Thoracic aorta (tissue), 2 donors: ENCODE measurements at places on chromosomes 16 and 17.
A peak's percentile ranks its signal among the peaks of the same experiment; 100 is the strongest.

DNA sequence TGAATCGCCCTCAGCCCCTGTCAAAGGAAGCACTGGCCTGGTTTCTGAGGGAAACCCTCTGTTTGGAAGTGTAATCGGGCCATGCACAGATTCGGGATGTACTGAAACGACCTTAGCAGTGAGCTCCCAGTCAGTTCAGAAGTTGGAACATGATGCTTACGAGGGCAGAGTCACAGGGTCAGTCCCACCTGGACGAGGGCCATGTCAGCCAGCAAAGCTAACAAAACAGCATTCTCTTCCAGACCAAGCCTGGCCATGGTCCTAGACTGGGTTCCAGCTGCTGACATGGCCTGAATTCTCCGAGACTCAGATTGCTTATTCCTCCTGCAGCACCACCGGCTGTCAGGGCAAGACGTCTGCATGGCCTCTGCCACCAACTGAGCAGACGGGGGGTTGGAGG, 192.2 kb upstream of the WSCD1 start:
- DNase-seq = peak; percentile 16

DNA sequence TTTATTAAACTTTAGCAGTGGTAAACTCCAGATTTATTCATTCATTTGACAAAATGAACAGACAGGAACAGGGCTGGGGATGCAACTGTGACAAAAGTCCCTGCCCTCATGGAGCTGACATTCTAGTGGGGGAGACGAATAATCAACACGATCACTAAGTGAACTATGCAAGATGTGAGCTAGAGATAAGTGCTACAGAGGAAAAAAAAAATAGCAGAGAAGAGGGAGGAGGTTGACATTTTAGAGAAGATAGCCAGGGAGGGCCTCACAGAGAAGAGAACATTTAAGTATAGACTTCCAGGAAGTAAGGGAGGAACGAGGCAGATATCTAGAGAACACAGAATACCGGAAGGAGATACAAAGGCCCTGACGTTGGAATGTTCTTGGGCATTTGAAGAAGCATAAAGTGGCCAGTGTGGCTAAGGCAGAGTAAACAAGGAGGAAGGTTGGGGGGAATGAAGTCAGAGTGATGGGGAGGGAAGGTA, 17.9 kb upstream of the AP1G1 start:
- no peak for DNase-seq

- no peak for DNase-seq
Observed at GRCh38 chr16:1984347-1985225, 593 bp downstream of the GFER start.

DNA sequence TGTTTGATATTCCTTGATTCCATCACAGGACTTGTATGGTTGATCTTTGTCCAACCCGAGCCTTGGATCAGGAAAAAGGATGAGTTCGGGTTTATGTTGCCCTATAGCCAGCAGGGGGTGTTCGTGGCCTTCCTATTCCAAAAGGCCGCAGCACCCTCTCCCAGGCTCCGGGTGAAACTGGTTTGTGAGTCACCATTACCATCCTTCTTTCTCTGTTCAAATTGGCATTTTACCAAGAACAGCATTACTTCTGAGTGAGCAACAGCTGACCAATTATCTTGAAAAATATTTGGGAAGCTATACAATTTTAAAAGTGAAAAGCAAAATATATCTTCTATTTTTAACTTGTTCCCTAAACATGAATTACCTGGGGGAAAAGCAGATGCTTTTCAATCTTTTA, 24.3 kb upstream of the KRT20 start:
- DNase-seq = peak; percentile 55

DNA sequence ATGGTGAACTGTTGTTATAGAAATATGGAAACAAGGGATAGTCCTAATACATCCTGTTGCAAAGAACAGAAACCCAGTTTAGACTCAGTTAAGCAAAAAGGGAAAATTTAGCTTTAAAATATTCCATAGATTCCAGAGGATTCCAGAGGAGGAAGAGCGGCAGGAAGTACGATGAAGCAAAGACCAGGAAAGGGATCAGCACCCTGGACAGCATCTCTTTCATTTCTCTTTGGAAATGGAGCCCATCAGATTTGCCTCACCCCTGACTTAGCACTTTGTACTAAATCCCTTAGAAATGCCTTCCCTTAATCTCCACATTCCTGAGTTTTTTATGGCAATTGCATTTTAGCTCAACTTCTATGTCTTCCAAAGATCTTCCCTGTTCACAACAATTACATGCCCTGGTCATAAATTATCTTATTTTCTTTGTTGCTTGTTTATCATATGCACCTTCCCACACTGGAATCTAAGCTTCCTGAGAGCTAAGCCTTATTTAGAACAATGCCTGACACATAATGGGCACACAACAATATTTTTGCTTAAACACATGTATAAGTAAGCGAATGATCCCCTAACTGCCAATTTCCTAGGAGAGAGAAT, 150.0 kb upstream of the RBFOX1 start:
- DNase-seq = no peak

GRCh38 chr17:54435966-54436365, 464.7 kb upstream of the TOM1L1 start:
- no peak for DNase-seq

- no peak for DNase-seq
Observed at GRCh38 chr16:56038564-56039098, 152.7 kb upstream of the GNAO1 start.

- peak; percentile 49 for DNase-seq
Observed at GRCh38 chr16:85376292-85377095, 236.6 kb upstream of the GSE1 start.

- DNase-seq = no peak
Observed at GRCh38 chr16:56320811-56321558, 104.4 kb downstream of the AMFR start.

DNA sequence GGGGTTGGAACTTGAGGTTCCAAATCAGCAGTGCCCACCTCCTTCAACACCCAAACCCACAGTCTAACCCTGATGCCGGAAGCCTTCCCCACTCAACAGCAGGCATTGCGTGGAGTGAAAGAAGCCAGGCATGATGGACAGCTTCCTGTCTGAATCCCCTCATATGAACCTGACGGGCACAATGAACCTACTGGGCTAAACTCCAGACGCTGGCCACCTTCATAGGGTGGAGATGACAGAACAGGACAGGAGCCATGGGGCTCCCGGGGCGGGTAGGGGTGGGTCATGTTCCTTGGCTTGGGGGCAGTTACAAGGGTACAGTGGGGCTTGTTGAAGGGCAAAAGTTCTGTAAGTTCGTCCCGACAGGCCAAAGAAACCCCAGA, 460 bp upstream of the HSBP1 start:
- no peak for DNase-seq

GRCh38 chr16:22126037-22126558, 33.8 kb downstream of the VWA3A start:
- no peak for DNase-seq

DNA sequence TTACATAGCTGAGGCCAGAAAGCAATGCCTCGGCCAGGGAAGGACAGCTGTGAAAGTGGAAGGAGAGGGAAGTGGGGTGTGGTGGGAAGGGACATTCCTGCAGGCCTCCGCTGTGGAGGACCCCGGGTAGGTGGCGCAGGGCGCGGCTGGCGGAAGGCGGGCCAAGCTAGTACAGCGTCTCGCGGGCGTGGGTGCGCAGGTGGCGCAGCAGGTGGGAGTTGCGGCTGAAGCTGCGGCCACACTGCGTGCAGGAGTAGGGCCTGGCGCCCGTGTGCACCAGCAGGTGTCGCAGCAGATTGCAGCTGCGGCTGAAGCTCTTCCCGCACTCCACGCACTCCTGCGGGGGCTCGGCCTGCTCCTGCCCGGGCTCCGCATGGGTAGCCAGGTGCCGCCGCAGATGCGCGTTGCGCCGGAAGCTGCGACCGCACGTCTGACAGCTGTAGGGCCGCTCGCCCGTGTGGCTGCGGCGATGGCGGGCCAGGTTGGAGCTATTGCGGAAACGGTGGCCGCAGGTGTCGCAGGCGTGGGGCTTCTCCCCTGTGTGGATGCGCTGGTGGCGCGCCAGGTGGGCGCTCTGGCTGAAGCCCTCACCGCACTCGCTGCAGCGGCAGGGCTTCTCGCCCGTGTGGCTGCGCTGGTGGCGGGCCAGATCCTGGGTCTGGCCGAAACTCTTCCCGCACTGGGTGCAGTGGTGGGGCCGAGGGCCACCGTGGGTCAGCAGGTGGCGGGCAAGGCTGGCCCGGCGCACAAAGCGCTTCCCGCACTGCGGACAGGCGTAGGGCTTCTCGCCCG, 10.0 kb downstream of the ZSCAN10 start:
- DNase-seq = no peak

GRCh38 chr16:81545470-81546250, 101.1 kb downstream of the CMIP start:
- DNase-seq = no peak

- DNase-seq = no peak
Observed at GRCh38 chr17:81516439-81516838, 3.8 kb upstream of the ACTG1 start.

- DNase-seq = no peak
Observed at GRCh38 chr17:28570716-28571360, 486 bp downstream of the PIGS start.

DNA sequence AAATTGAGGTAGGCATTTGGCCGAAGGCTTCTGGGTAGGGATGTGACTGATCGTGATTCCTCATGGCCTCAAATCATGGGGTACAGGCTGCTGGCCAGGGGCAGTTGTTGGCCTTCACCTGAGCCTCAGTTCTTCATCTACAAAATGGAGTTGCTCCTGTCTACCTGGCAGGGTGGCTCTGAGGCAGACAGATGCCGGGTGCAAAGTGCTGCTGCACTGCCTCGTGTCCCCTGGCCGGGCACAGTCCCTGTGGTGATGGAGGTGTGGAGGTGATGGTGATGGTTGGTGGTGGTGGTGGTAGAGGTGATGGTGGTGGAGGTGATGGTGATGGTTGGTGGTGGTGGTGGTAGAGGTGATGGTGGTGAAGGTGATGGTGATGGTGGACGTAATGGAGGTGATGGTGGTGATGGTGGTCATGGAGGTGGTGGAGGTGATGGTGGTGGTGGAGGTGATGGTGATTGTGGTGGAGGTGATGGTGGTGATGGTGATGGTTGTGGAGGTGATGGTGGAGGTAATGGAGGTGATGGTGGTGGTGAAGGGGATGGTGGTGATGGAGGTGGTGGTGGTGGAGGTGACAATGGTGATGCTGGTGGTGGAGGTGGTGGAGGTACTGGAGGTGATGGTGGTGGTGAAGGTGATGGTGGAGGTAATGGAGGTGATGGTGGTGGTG, 52.6 kb downstream of the RNF213 start:
- no peak for DNase-seq

DNA sequence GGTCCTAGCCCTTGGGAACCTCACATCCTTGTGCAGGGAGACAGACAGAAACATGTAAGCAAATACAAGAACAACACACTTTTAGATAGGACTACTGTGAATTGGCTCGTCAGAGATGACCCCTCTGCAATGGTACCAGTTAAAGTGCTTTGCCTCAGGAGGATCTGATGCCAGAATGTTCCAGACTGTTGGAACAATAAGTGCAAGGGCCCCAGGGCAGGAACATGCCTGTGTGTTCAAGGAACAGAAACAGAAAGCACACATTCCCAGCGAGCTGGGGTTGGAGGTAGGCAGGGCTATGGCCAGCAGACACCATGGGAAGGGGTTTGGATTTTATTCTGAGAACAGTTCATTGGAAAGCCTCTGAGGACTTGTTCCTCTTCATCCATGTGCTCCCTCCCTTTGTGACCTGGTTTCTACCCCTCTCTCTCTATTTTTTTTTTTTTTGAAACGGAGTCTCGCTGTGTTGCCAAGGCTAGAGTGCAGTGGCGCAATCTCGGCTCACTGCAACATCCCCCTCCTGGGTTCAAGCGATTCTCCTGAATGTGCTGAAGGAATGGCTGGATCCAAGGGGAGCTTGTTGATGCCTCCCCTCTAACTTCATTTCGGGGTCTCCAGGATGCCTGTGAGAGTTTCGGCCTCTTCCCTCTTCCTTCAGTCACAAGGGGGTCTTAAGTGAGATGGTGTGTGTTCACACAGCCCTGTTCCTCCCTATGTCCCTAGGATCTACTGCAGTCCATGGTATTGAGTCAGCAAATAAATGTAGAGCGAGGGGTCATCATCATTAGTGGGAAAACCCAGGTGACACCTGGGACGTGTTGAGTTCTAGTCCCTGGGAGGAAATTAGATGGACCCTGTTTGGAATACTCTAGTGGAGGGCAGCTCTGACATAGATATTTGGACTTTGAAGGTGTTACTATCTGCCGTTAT, 6.4 kb downstream of the STAT5A start:
- no peak for DNase-seq

- DNase-seq = no peak
Observed at GRCh38 chr16:77612596-77612995, 109.7 kb upstream of the NUDT7 start.

GRCh38 chr16:5580296-5580695, 482.7 kb upstream of the EEF2KMT start:
- no peak for DNase-seq
